HepG2 (cell line): ENCODE measurements at places on chromosomes 1 and 21.

DNA sequence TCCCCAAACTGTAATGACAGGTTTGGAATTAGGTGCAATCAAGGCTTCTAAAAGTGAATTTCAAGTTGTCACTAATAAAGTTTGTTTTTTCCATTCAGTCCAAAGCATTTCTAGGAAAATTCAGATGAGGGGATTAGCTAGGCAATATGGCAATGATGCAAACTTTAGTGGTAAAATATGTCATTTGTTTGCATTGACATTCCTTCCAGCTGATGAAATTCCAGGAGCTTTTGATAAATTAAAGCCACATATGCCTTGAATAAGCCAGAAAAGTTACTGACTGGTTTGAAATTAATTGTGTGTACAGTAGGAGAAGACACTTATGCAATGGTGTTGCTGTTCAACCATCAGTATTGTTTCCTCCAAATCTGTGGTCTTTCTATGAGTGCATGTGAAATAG is 57.8 kb downstream of the MROH9 start:
- DNase-seq = no peak

DNA sequence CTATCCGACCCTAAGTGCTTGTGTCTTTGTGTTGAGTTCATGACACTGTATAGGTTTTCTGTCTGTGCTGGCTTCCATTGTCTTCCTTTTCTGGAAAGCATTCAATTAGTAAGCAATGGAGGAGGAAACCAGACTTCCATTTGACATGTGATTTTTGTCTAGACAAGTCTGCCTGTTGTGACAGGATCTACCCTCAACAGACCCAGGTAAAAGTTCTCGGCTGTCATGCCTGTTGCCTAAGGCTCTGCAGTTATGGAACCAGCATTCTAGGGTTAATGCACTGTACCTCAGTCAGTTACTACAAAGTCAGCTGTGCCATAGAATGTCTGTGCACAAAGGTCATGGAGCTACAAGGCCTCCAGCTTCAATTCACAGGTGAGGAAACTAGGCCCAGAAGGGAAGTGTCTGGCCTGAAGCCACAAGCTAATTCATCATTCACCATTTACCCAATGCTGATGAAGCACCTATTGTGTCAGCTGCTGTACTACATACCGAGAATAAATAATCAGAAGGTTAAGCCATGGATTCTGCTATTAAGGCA is 72.3 kb downstream of the PLPP3 start:
- DNase-seq = peak; percentile 20

- peak; percentile 13 for DNase-seq
Observed at GRCh38 chr1:25758466-25759070, 41.4 kb upstream of the SELENON start.

DNA sequence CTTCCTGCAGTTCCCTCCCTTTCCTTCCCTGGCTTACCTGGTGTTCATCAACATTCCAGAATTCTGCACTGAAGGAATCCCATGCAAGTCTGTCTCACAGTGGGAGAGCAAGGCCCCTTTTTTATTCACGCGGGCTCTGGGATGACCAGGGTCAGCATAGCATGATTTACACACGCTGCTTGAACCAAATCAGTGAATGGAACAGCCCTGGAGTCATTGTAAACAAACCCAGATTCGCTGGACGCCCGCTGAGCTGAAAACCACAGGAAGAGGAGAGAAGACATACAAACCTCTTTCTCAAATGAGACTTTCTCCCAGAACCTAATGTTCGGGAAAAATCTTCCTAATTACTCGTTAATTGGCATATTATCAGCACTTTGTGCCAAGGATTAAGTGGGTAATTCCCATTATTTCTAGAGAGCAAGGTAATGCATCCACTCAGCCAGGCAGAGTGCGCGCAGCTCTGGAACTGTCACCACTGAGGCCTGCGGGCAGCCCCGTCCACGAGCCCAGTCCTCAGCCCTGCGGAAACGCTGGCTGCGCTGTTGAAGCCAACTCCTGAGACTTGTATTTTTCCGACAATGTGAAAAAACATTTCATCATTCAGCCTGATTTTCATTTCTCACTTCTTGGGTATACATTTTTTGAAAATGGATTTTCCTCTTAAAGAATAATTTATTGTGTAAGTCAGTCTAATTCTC is 140.0 kb downstream of the ETS2 start:
- DNase-seq = no peak

DNA sequence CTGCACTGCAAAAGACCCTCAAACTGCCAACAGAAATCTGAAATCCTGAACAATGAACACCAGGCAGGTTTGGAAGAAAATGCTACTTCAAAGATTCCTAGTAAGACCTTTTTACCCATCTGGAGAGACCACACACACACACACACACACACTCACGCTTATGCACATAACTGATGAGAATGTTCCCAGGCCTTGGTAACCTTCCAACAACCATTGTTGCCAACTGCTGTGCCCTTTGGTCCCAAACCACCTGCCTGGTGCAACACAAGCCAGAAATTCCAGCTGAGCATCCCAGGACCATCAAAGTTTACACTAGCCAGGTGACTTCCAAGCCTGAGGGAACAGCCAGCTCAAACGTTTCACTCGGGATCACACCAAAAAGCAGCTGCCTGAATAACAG is 56.9 kb downstream of the SEC16B start:
- peak; percentile 10 for DNase-seq

DNA sequence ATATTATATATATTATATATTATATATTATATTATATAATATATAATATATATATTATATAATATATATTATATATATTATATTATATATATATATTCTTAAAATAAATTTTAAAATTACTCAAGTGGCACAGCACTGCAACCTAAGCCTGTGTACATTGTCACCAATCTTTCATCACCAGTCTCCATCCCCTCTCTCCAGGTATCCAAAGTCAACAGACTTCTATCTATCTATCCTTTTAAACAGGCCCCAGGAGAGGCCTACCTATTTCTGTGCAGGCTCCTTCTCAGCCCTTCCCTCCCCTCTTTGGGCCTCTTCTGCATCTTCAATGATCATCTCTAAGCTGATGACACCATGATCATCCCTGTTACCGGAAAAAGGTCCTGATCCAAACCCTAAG is 111.7 kb downstream of the RHOU start:
- no peak for DNase-seq

- no peak for DNase-seq
Observed at GRCh38 chr1:92502247-92502646, 15.5 kb upstream of the GFI1 start.

DNA sequence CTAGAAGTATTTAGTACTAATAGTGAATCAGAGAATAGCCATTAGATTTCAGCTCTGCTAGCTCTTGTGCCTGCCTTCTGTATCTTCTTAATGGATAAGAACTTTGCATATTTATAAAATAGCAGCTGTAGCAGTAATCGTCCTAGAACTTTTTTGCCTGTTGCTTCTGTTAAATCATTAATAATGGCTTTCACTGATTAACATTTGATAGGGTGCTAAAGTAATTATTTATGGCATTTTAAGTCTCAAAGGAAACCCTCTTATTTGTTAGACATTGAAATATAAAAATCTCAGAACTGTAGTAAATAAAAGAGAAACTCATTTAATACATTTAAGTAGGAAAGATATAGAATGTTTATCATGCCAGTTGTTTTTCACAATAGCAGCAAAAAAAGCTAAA is 27.0 kb downstream of the SPEN start:
- DNase-seq = no peak

- no peak for DNase-seq
Observed at GRCh38 chr1:235045034-235045690, 83.5 kb downstream of the TOMM20 start.

DNA sequence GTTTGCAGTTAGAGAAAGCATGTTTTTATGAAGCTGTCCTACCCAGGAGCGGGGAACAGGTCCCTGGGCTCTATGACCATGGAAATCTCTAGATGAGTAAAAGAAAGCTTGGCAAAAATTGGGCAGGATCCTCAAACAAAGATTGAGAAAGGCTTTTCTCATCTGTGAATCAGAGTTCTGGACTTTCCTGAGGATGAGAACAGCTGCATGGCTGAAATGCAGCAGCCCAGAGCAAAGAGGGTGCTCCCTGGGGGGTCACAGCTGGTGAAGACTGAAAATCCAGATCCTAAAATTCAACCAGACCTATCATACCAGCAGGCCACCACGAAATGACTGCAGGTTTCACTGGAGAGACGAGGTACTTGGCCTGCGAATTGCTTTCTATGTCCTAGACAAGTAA is 65.7 kb upstream of the APP start:
- DNase-seq = no peak

DNA sequence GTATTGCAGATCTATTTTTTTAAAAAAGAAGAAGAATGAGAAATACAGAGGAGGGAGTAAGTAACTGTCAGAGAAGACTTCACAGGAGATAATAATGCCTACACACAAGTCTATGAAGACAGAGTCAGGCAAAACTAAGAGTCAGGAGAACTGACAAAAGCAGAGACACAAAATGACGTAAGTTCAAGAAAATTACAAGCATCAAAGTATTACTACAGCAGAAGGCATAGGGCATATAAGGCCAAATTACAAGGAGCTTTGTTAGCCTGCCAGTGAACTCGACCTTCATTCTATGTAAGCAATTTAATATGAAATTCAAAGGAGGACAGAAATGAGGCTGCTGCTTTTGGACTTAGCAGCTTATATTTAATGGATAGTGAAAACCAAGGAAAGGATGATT is 23.7 kb downstream of the FAF1 start:
- DNase-seq = no peak

DNA sequence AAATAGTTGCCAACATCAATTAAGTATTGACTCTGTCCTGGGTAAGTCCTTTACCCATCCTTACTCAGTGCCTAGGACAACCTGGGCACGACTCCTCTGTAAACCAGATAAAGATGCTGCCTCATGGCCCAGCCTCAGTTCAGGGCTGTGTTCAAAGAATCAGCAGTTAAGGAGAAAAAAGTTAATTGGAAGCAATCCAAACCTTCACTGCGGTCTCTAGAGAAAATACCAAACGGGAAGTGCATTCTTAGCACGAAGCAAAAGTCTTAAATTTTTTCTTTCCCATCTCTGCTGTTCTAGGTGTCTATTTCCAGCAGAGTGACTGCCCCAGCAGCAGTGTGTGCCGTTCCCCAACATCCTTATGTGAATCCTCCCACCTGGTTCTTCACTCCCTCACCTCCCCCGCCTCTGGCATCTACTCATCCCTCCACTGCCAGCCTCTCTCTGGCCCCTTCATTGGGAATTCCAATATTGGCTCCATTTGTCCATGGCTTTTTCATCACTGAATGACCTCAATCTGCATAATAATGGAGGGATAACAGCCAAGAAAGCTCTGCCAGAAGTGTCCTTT is 23.2 kb downstream of the KANK4 start:
- DNase-seq = no peak

- DNase-seq = no peak
Observed at GRCh38 chr21:41751611-41752011, 15.2 kb downstream of the RIPK4 start.

- no peak for DNase-seq
Observed at GRCh38 chr1:52294580-52294979, 71.4 kb downstream of the CC2D1B start.

GRCh38 chr1:184504040-184504954 is 117.5 kb downstream of the C1orf21 start:
- no peak for DNase-seq

GRCh38 chr1:58710190-58711085 is 10.6 kb upstream of the MYSM1 start:
- DNase-seq = no peak

GRCh38 chr1:192565946-192566345 is 9.6 kb upstream of the RGS1 start:
- DNase-seq = no peak

DNA sequence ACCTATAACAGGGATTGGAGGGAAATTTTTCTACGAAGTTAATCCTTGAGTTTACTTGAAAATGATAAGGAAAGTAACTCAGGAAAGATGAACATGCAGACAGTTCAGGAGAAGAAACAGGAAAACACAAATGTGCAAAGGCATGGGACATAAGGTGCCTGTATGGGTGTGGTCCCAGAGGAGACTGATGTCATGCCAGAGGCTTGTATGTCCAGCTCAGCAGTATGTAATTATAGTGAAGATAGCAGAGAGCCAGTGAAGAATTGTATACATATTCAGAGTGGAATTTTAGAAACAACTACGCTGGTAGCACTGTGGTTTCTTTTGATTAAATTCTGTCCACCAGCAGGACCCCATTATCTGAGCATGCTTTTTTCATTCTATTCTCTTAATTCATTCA is 179.5 kb downstream of the LRRC7 start:
- no peak for DNase-seq

DNA sequence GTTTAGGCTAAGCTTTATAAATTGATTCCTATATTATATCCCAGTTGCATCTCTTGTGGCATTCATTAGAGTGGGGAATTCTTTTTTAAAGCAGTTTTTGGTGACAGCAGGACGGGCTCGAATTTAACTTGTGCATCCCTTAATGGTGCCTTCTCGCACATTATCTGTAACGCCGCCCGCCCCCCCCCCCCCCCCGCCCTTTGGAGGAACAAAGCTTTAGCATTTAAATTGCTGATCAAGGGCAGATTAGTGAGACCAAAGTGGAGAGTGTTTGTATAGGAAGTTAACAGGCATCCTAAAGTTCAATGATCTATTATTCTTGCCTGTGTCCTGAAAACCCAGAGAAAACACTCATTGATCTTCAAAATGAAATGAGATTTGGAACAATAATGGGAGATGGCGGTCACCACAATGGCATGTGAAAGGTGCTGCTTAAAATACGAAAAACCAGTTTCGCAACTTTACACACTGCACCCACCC is 2.2 kb downstream of the LMO4 start:
- peak; percentile 75 for DNase-seq

- DNase-seq = no peak
Observed at GRCh38 chr1:28249866-28250295, 9.4 kb upstream of the SESN2 start.

GRCh38 chr21:39094087-39094780 is 89.0 kb downstream of the PSMG1 start:
- DNase-seq = no peak

GRCh38 chr1:41454406-41454805 is 30.1 kb downstream of the EDN2 start:
- no peak for DNase-seq

- peak; percentile 30 for DNase-seq
Observed at GRCh38 chr1:52899445-52899894, 22.1 kb downstream of the ECHDC2 start.

DNA sequence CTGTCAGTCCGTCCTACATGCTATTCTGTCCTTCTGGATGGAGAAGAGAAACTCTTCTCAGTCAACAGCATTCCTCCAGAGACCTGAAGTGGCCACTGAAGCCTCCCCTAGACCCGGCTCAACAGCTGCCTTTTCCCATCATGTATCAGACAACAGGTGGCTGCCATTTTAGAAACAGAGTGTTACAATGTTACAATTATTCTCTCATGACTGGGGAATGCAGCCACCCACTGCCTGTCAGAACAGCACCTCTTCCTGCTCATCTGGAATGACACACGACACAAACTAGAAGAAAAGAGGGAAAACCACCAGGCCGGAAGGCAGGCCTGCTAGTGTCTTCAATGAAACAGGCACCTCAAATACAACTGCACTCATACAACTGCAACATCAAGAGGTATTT is 105.3 kb downstream of the PGBD5 start:
- DNase-seq = no peak

- DNase-seq = peak; percentile 67
Observed at GRCh38 chr1:196723325-196724185, 51.1 kb upstream of the CFHR3 start.
